OCI-M1 (cell line): ENCODE measurements at places on chromosomes 2 and 18.

DNA sequence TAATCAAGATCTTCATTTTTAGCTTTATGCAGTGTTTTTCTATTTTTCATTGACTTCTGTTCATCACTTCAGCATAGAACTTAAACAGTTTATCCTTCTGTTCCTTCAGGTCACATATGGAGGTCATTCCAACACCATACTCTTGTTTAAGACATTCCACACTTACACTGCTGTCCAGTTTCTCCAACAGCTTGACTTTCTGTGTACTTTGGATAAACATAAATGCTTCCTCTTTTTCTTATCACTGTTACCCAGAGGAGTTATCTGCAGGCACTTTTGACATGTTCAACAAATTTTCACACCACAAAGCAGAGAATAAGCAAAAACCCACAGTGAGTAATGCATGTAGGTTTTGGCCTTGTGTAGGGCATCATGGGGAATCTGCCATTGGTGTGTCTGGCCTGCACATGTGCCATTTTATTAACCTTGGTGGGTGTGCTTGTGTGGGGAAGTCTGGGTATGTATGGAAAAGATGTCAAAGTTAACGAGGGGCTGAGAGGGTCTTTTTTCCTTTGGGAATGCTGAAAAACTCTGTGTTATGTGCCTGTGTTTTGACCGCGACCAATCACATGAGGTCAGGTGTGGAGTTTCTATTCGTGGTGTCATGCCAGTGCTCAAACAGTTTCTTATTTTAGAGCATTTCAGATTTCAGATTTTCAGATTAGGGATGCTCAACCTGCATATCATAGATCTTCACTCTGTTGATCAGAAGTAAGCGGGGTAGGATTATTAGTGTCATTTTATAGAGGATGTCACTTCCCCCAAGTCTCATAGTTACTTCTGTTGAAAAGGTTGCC is 53.9 kb upstream of the ACVR1 start:
- peak; percentile 97 for DNase-seq

DNA sequence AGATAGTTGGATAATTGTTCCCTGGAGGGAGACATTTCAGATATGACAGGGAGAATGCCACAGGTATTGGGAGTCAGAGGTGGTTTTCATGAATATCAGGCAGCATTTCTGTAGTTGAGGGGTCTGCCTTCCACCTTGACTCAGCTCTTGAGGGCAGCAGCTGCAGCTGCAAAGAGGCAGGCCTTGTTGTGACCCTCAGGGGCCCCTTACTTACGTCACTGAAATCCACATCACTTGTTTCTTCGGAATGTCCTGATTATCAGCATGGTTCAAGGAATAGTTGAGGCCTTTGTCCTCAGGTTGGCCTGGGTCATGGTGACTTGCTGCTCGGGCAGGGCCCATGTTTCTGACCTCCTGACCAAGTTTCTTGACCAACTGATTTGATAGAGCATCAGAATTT is 46.9 kb downstream of the TMEM17 start:
- no peak for DNase-seq

- no peak for DNase-seq
Observed at GRCh38 chr2:240906141-240906910, at the start of gene CROCC2. Gene CROCC2 (plus strand): TSS chr2:240906336. CDS start chr2:240906514, 178 bp downstream.

DNA sequence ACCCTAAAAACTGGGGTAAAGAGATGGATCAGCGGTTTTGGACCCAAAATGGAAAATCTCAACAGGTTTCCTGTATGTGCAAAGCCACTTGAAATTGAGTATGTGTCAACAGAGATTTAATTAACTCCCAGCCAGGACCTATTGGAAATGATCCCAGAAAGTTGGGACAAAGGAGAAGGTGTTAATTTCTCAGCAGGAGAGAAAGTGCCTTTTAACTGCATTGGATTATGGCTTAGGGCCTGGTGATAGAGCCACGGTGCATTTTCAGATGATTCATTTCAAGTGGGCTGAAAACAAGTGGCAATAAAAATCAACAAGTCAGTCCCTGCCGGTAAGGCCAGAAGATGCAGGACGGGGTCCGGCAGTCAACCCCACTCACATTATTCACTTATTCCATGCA is 80.2 kb upstream of the BCL11A start:
- DNase-seq: no peak
